ENCODE measurements at places on chromosomes 6 and 20.

DNA sequence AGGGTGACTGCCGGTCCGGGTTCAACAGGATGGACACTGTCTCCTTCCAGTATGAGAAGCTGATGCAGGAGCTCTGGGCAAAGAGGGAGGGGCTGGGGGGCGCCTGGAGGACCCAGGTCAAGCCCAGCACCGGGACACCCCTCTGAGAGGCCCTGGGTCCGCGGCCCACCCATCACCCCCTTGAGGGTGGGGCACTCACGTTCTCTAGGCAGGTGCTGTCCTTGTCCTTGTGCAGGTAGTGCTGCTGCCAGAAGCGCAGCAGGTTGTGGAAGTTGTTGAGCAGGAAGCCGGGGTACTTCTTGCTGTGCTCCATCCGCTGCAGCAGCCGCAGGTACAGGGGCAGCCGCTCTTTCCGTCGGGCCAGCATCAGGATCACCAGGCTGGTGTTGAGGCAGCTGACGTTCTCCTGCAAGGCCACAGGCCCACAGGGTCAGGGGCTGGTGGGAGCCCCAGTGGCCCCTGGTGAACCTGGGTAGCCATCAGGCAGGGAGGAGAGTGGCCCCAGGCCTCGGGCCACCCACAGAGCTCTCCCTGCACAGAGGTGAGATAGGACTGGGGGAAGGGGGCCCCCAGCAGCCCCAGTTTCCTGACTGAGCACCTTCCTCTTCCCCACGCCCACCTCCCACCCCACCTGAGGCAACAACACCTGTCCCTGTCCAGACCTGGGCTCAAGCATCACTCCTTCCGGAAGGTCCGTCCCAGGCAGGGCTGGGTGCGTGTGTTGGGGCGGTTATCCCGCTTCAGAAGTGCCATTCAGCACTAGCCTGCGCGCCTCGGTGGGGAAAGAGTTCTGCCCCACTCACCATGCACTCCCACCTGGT, 47.8 kb downstream of the MYH7B start:
- no peaks in the 10 kb centered on the region for H3K4me1 ChIP-seq
- H3K4me3 ChIP-seq = no peak overlapping the region
- H3K27me3 ChIP-seq = no peaks in the 10 kb centered on the region
- no peak overlapping the region for H3K27ac ChIP-seq
- DNase-seq = no peak
- H3K36me3 ChIP-seq = peaks cover 80% of the 10 kb centered on the region

DNA sequence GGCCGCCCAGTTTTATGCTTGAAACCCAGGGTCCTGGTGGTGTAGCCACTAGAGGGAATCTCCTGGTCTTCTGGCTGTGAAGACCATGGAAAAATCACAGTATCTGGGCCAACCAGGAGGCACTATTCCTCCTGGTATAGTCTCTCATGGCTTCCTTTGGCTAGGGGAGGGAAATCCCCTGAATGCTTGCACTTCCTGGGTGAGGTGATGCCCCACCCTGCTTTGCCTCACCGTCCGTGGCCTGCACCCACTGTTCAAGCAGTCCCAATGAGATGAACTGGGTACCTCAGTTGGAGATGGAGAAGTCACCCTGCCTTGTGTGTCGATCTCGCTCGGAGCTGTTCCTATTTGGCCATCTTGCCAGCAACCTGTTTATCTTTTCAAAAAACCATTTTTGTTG, 10.1 kb upstream of the ZNF337 start:
- no peak overlapping the region for H3K27ac ChIP-seq
- peaks cover 14% of the 10 kb centered on the region for H3K27me3 ChIP-seq
- DNase-seq = peak; percentile 1

GRCh38 chr20:41587956-41588355, 30.2 kb downstream of the CHD6 start:
- H3K27ac ChIP-seq = no peak overlapping the region
- H3K27me3 ChIP-seq = no peaks in the 10 kb centered on the region
- H3K36me3 ChIP-seq = no peaks in the 10 kb centered on the region

GRCh38 chr6:134253681-134254080, 64.2 kb downstream of the SGK1 start:
- peaks cover 16% of the 10 kb centered on the region for H3K4me1 ChIP-seq
- H3K27me3 ChIP-seq = no peaks in the 10 kb centered on the region
- no peak for DNase-seq
- H3K4me3 ChIP-seq = no peak overlapping the region
- no peak overlapping the region for H3K27ac ChIP-seq
- no peaks in the 10 kb centered on the region for H3K36me3 ChIP-seq

- H3K4me1 ChIP-seq = peaks cover 20% of the 10 kb centered on the region
These were observed 13.4 kb downstream of the FAM110A start for GRCh38 chr20:846894-847278.

- DNase-seq = no peak
- H3K36me3 ChIP-seq = no peaks in the 10 kb centered on the region
- H3K4me3 ChIP-seq = peak overlapping the region; percentile 51
- no peak overlapping the region for H3K27ac ChIP-seq
These were observed 85.7 kb upstream of the AGPAT4 start for GRCh38 chr6:161359618-161359945.

DNA sequence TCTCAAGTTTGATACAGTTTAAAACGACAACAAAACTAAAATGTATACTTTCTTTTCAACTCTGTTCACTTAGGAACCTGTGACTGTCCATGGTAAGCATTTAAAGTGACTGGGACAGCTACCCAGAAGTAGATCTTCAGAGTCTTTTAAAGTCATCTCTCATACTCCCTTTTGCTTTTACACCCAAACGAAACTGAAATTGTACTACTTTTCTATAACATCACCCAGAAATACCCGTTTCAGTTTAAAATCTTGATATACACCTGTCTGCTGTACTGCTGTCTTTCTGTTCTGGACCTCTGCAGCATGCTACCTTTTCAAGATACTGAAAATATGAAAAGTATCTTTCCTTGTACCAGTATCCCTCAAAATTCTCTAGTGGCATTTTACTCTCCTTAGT, 170.4 kb upstream of the THEMIS start:
- no peaks in the 10 kb centered on the region for H3K27me3 ChIP-seq
- H3K36me3 ChIP-seq = peaks cover 14% of the 10 kb centered on the region
- H3K4me3 ChIP-seq = no peak overlapping the region
- no peak for DNase-seq
- peaks cover 19% of the 10 kb centered on the region for H3K4me1 ChIP-seq

GRCh38 chr6:51166914-51167313, 348.2 kb downstream of the TFAP2B start:
- H3K36me3 ChIP-seq = no peaks in the 10 kb centered on the region
- DNase-seq = no peak
- no peaks in the 10 kb centered on the region for H3K27me3 ChIP-seq
- no peak overlapping the region for H3K4me3 ChIP-seq

- peaks cover 26% of the 10 kb centered on the region for H3K4me1 ChIP-seq
- DNase-seq = no peak
- H3K4me3 ChIP-seq = no peak overlapping the region
- H3K27ac ChIP-seq = no peak overlapping the region
- H3K27me3 ChIP-seq = no peaks in the 10 kb centered on the region
- H3K36me3 ChIP-seq = peaks cover 5% of the 10 kb centered on the region
These were observed 31.8 kb upstream of the PTGIS start for GRCh38 chr20:49599746-49600113.

- no peak overlapping the region for H3K4me3 ChIP-seq
- H3K27me3 ChIP-seq = peaks cover 9% of the 10 kb centered on the region
- no peak overlapping the region for H3K27ac ChIP-seq
- no peak for DNase-seq
These were observed 4.1 kb upstream of the GPR63 start for GRCh38 chr6:96841345-96841744.

- peaks cover 36% of the 10 kb centered on the region for H3K4me1 ChIP-seq
- H3K27ac ChIP-seq = no peak overlapping the region
- no peak overlapping the region for H3K4me3 ChIP-seq
- H3K36me3 ChIP-seq = no peaks in the 10 kb centered on the region
- H3K27me3 ChIP-seq = no peaks in the 10 kb centered on the region
- no peak for DNase-seq
These were observed 635.3 kb downstream of the UTRN start for GRCh38 chr6:144920391-144920961.

DNA sequence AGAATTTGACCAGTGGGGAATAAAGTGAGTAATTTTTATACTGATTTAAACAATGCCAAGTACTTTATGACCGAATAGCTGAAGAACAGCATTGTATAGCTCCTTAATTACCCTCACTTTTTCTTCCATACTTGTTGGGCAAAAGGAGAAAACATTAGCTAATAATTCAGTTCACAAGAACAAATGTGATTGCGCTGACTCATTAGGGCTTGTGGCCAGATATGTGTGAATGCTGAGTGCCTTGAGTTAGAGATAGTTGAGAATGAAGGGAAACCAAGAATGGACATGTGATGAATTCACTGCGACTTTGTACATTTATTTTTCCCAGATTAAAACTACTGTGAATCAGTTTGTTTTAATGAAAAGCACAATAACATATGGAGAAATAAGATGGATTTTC, 669.4 kb downstream of the TFAP2A start:
- no peaks in the 10 kb centered on the region for H3K36me3 ChIP-seq
- H3K4me1 ChIP-seq = no peaks in the 10 kb centered on the region
- DNase-seq = no peak
- H3K4me3 ChIP-seq = no peak overlapping the region

- peak within 1 kb of the TSS; percentile 70 for H3K4me3 ChIP-seq
- peak within 1 kb of the TSS; percentile 57 for H3K27ac ChIP-seq
- no peaks in the 10 kb centered on the region for H3K27me3 ChIP-seq
- DNase-seq = peak; percentile 90
These were observed at the start of gene BRPF3 for GRCh38 chr6:36196113-36196879. Gene BRPF3, plus strand, starts transcription at chr6:36196744. Its CDS starts 3,579 bp downstream, at chr6:36200323.
